ENCODE measurements at places on chromosomes 16 and 17. TPM values are rescaled to one million over a fixed set of nuclear protein-coding genes. Genes with fewer than 3 reads are reported as not detected.

Gene OR1F1
- 0.31 TPM for total RNA-seq

Gene KRT40
- not detected for total RNA-seq

Gene CDH15
- 0.20 TPM for total RNA-seq

Gene PCGF2
- total RNA-seq: 36.0 TPM

Gene TPSAB1
- not detected for total RNA-seq

Gene PKMYT1
- 88.9 TPM for total RNA-seq

Gene KRTAP16-1
- total RNA-seq: not detected

Gene C16orf96
- total RNA-seq: not detected

Gene CCL7
- total RNA-seq: 0.21 TPM

Gene TMEM238L
- not detected for total RNA-seq

Gene SIRT7
- total RNA-seq: 32.8 TPM

Gene WNT3
- total RNA-seq: 4.4 TPM

Gene SMTNL2
- 0.77 TPM for total RNA-seq

Gene EPOP
- 12.9 TPM for total RNA-seq

Gene DHX58
- total RNA-seq: 0.45 TPM

Gene CD300LB
- 0.03 TPM for total RNA-seq

Gene RAB11FIP4
- 1.7 TPM for total RNA-seq

Gene TMIGD1
- not detected for total RNA-seq

Gene KSR1
- total RNA-seq: 16.2 TPM

Gene RND2
- 0.07 TPM for total RNA-seq

Gene FLOT2
- total RNA-seq: 78.7 TPM

Gene GJC1
- total RNA-seq: 27.2 TPM

Gene IRX6
- not detected for total RNA-seq

Gene KNOP1
- total RNA-seq: 42.2 TPM

Gene SLC5A10
- total RNA-seq: 0.21 TPM

Gene CD300E
- not detected for total RNA-seq

Gene KRT28
- total RNA-seq: not detected

Gene SENP3
- 88.8 TPM for total RNA-seq

Gene CACNA1H
- total RNA-seq: 15.2 TPM

Gene TNFRSF13B
- total RNA-seq: not detected

Gene TK1
- 228 TPM for total RNA-seq

Gene CDC42EP4
- total RNA-seq: 64.1 TPM

Gene FBXL20
- total RNA-seq: 7.5 TPM

Gene TBC1D3
- not detected for total RNA-seq

Gene LGALS9B
- total RNA-seq: not detected

Gene ETV4
- 62.4 TPM for total RNA-seq

Gene KRT27
- total RNA-seq: 0.06 TPM

Gene SLC6A2
- total RNA-seq: 0.14 TPM

Gene WFDC1
- total RNA-seq: not detected

Gene MYH1
- not detected for total RNA-seq

Gene HSD11B2
- total RNA-seq: 2.2 TPM

Gene CNTD1
- 0.17 TPM for total RNA-seq

Gene PMFBP1
- total RNA-seq: 0.12 TPM

Gene JMJD8
- total RNA-seq: 73.2 TPM

Gene GPR179
- 0.03 TPM for total RNA-seq

Gene PRAC2
- not detected for total RNA-seq

Gene ZNF200
- total RNA-seq: 9.8 TPM

Gene CCDC40
- total RNA-seq: 7.5 TPM

Gene CA7
- total RNA-seq: not detected

Gene EVPL
- 17.7 TPM for total RNA-seq

Gene SMIM22
- not detected for total RNA-seq

Gene CX3CL1
- 0.22 TPM for total RNA-seq

Gene TBC1D3I
- 0.10 TPM for total RNA-seq

Gene WNT9B
- total RNA-seq: not detected

Gene SPNS3
- not detected for total RNA-seq

Gene KRT24
- total RNA-seq: not detected

Gene ICAM2
- not detected for total RNA-seq

Gene KIF2B
- not detected for total RNA-seq
